ENCODE measurements at places on chromosomes 3 and 15.

DNA sequence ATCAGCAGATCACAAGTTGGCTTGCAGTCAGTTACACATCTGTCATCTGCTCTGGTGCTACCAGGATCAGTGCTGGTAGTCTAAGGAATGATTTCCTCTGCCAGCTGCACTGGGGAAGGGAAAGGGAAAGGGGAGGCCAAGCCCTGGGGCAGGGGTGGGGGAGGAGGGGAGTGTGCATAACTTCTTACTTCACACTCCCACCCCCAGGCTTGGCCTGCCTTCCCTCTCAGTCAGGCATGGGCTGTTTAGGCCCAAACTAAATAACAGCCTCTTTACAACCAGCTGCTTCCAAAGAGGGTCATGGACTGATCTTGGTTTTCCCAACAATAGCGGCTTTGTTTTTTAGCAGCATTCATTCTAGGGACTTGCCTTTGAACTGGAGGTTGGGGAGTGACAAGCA, 86.1 kb upstream of the PSMD6 start:
- no peak for DNase-seq

DNA sequence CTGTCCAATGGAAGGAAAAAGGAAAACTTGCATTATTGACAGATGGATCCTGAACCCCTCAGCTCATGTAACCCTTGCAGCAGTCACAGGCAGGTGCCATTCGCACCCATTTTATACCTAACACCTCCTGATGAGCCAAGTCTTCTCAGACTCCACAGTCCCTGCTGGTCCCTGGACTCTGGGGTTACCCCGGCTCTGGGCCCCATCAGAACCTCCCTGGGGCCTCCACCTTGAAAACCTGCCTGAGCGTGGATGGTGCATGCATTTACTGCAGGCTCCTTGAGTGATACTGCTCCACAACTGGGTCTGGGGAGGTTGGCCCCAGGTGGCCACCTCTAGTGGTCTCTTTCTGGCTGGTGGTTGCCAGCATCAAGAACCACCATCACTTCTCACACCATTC, 15.9 kb upstream of the DOCK3 start:
- DNase-seq, result no peak

DNA sequence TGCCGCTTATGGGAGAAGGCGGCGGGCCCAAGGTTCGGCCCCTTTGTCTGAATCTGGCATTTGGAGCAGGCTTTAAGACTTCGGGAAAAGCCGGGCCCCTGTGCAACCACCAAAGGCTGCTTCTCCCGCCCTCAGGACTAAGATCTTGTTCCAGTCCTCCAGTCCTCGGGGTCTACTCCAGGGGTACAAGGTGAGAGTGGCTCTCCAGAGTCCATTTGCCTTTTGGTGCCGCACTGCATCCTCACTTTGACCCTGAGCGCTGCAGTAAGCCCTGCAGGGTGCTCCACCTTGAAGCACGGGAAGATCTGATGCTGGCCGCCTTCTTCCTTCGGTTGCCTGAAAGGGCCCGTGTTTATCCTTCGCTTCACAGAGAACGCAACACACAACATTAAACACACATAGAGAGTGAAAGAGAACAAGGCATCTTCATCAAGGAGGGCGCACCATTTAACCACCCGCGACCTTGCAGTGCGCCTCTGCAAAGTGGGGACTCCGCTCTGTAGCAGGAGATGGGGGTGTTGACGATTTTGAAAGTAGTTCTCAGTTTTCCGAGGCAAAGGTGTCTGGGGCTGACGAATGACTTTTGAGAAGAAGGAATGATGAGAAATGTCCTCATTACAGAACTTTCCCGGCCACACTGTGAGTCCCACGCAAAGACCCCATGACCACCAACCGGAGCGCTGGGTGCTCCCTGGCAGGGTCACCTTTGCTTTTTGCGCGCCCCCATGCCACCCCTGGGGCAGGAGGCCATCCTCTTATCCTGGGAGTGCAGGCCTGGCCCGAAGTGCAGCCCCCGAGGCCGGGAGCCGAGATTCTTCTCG, 1.0 kb downstream of the PIGZ start:
- DNase-seq, result no peak

GRCh38 chr15:22959321-22960101, 20.7 kb downstream of the CYFIP1 start:
- no peak for DNase-seq

- DNase-seq, result no peak
Observed at GRCh38 chr3:47578691-47579632, at the start of gene CSPG5. Gene CSPG5 (minus strand): TSS chr3:47578865. CDS start chr3:47578693, 172 bp downstream.

DNA sequence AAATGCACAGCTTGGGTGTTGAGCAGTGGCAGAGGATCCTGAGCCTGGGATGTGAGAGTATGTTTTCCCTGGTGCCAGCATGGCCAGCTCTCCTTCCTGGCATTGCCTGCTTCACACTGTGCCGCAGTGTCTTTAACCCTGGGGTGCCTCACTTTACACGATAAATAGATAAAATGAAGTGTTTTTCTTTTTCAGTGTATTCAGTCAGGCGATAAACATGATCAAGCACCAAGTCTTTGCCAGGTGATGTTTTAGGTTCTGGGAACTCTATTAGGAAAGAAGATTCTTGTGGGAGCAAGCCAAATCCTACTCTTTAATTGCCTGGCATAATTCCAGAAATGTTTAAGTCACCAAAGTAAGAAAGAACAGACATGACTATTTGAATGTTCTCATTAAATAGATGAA, 14.0 kb downstream of the ABHD6 start:
- DNase-seq, result no peak

DNA sequence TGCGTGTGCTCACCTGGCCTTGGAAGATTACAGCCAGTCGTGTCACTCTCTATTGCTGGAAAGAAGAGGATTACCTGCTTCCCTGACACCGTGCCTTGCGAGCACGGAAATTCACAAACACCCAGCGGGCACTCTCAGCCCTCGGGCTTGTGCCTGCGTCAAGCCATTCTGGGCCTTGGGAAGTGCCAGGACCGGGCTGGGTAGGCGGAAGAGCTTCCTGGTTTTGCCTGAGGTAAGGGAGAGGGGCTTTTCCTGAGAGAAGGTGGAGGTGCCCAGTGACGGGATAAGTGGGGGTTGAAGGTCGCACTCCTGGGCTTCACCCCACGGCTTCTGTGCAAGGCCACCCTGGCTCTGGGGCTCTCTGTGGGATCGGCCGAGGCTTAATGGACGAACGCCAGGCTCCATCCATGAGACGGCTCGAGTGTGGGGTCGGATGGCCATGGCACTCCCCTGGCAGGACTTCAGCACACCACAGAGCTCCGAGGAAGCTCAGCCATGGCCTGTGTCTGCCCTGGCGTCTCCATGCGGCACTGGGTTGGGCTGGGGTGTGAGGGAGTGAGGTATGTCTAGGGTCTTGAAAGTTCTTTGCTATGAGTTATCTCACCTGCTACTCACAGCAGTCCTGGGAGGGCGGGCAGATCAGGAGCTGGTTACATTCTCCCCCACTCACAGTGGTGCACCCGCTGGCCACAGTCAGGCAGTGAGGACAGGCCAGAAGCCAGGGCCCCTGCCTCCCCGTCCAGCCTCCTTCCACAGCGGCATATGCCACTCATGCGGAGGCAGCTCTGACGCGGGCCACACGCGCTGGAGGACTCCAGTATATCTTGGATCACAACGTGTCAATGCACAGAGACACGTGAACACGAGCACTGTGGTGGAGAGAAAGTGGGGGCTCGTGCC, 209.0 kb downstream of the XXYLT1 start:
- DNase-seq, result no peak

DNA sequence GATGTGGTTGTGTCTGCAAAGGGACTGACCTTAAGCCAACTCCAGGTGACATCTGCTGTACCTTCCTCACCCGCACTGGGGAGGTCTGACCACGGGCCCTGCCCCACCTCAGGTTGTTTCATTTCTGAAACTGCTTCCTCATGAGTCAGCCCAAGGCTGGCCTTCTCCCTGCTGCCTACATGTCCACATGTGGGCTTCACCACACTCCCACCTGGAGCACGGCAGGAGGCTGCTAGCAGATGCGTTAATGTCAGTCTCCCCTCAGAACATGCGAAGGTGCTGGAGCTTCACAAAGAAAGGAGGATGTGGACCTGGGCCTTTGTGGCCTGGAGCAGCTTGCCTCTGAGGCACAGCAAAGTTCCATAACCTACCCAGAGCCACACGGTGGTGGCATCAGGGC, 69.4 kb upstream of the PLXNA1 start:
- DNase-seq, result no peak
